ENCODE measurements at places on chromosomes 13 and 19.

DNA sequence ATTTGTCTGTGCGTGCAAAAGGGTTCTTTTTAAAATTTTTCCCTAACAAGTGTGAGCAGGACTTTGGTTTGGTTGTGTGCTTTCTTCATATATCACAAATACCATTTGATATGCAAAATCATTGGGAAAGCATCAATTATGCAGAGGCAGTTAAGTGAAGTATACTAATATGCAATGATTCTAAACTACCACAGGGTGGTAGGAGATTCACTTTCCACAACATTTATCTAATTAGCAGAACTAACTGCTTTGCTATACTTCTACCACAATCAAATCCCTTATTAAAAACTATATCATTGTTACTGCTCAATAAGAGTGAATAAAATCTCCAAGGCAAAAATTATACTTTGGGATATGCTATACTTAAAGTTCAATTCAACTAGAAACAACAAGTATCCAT lies 2738.9 kb upstream of the PCDH20 start:
- DNase-seq, result no peak

DNA sequence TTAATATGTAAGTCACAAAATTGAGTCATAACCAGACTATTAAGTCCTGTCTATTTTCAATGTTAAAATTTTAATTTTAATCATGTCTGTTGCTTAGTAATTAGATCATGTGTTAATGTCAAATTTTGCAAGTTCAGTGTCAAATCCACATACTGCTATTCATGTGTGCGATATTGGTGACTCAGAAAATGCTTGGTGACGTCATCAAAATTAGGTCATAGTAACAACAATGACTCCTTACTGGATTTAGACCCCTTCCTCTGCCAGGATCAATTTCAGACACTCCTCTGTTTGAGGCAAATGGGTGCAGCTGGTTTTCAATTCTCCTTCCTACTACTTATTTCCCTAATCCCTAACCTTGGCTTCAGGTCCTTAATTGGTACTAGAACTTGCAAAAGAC lies 1394.3 kb upstream of the SLC10A2 start:
- DNase-seq, result no peak

DNA sequence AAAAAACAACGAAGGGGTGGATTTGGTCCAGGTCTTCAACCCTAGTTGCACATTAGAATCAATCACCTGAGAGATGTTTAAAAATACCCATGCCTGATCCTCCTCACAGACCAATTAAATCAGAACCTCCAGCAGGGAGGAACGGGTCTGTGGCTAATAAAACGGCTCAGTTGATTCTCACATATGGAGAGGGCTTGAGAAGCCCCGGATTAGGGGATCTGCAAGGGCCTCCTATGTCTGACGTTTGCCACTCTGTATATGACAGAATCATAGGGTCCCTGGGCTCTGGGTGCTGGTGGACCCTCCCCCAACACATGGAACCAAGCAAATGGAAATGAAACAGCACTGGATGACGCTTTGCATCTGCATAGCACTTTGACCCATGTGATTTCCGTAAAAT lies 36.7 kb upstream of the C13orf42 start:
- no peak for DNase-seq

- DNase-seq, result no peak
These were observed 604 bp downstream of the ERFL start for GRCh38 chr19:41927497-41928192.

GRCh38 chr19:31946491-31946890 lies 398.9 kb upstream of the ZNF507 start:
- no peak for DNase-seq

DNA sequence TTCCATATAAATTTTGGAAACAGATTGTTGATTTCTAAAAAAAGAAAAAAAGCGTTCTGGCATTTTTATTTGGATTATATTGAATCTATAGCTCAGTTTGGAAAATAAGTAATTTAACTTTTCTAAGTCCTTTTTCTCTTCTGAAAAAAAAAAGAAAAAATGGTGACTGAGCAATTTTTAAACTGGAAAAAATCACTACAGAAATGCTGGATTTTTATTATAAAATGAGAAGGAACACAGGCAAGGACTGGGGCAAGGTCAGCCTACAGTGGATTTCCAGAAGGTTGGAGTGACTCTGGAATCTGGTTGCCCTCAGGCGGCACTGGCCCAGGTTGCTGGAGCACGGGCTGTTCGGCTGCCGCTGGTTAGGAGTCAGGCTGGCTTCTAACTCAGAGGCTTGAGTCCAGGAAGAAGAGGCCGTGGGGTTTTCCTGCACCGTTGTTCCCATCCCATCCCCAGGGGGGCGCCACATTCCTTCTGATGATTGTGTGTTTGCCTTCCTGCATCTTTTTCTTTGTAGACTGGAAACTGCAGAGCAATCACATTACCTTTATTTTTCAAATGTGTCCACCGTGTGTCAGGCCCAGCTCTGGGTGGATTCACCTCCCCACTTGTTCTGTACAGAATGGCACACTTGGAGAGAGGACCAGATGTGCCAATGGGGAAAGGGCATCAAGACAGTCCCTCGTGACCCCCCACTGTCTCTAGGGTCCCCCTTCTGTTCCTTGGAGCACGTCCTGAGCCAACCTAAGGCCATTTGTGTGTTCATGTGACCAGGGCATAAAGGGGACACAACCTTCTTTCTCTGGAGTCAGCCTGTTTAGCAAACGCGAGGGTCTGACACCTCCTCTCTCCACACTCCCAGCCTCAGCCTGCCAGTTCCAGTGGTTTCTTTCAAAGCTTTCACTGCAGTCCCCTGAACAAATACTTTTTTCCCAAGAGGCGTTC lies 44.5 kb upstream of the GTF3A start:
- no peak for DNase-seq

GRCh38 chr19:33941133-33941532 lies 144.5 kb downstream of the KCTD15 start:
- DNase-seq, result no peak

GRCh38 chr19:4232614-4233281 lies 3.4 kb downstream of the EBI3 start:
- DNase-seq, result no peak

DNA sequence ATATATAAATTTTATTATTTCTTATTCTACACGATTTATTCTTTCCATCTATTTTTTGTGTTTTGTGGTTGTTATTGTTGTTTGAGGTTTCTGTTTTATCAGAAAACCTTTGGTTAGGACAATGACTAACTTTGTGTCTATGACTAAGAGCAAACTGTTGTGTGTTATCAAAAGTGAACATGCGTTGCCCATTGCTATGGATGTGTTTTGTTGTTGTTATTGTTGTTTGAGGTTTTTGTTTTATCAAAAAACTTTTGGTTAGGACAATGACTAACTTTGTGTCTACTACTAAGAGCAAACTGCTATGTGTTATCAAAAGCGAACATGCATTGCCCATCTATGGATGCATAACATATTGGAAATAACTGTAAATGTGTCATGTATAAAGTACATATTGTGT lies 692.3 kb downstream of the SLITRK1 start:
- no peak for DNase-seq

DNA sequence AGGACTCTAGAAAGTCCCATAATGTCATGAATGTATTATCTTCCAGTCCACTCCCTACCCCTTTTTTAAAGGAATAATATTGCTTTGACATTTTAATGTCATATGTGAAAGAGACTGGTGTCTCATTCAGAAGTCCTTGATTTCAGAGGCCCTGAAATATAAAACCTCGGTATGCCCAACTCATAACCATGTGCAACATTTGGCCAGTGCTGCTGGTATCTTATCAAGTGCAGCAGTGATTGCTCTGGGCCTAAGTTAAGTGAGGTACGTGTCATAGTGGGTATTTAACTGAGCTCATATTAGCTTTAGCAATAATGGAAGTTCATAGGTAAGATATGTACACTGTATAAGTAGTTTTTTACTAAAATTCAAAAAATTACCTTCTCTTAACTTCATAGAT lies 14.7 kb downstream of the TEX30 start:
- DNase-seq, result no peak

GRCh38 chr19:7247155-7247554 lies 47.1 kb downstream of the INSR start:
- DNase-seq, result no peak

DNA sequence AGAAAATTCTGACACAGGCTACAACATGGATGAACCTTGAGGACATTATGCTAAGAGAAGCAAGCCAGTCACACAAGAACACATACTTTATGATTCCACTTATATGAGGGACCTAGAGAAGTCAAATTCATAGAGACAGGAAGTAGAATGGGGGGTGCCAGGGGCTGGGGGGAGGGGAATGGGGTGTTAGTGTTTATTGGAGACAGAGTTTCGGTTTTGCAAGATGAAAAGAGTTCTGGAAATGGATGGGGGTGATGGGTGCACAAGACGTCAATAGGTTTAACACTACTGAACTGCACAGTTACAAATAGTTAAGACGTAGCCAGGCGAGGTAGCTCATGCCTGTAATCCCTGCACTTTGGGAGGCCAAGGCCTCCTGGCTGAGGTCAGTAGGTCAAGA lies 3.5 kb upstream of the ZNF787 start:
- no peak for DNase-seq

DNA sequence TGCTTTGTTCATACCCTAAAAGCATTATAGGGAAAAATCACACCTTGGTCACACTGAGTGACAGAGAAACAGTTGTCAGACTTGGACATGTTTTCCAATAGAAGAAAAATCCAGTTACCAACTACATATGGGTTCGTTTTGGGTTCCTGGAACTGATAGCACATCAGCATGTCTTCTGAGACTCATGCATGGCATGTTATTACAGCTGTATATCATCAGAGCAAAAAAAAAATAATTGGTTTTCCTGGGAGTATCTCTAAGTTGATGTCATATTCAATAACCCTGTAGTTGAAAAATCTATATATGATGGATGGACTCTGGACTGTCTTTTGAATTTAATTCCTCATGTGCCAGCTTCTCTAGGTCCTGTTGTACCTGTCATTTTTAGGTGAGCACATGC lies 211.6 kb downstream of the DNAJC15 start:
- no peak for DNase-seq

- DNase-seq, result no peak
These were observed 10.6 kb downstream of the REXO1 start for GRCh38 chr19:1837625-1838105.

DNA sequence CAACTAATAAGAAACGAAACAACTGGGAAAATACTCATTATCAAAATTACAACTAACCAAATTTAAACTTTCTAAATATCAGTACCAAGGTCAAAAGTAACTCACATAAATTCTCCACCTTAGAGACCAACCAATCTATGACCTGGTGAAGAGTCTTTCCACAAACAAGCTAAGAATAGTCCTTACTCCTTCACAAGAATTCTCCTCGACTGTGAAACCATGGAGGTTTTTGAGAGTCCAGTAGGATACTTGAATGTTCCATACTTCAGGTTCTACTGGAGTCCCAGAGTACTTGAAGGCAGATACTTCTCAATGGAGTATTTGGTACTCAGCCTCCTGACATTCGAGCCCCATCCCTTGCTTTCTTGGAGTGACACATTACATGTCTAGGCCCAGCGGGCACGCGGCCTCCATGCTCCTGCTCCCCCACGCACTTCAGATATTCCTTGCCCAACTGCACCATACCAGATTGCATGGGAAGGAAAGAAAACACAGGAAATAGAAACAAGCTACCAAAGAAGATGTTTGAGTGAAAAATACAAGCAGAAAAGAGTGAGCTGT lies 63.9 kb downstream of the ABCC4 start:
- DNase-seq, result no peak

GRCh38 chr13:60755380-60756163 lies 358.6 kb downstream of the TDRD3 start:
- DNase-seq, result no peak

- DNase-seq, result no peak
These were observed 52.7 kb upstream of the FAM216B start for GRCh38 chr13:42728507-42729180.

- no peak for DNase-seq
These were observed 324.9 kb downstream of the UQCRFS1 start for GRCh38 chr19:28887920-28888618.

GRCh38 chr13:23547000-23547590 lies 23.1 kb upstream of the TNFRSF19 start:
- no peak for DNase-seq

DNA sequence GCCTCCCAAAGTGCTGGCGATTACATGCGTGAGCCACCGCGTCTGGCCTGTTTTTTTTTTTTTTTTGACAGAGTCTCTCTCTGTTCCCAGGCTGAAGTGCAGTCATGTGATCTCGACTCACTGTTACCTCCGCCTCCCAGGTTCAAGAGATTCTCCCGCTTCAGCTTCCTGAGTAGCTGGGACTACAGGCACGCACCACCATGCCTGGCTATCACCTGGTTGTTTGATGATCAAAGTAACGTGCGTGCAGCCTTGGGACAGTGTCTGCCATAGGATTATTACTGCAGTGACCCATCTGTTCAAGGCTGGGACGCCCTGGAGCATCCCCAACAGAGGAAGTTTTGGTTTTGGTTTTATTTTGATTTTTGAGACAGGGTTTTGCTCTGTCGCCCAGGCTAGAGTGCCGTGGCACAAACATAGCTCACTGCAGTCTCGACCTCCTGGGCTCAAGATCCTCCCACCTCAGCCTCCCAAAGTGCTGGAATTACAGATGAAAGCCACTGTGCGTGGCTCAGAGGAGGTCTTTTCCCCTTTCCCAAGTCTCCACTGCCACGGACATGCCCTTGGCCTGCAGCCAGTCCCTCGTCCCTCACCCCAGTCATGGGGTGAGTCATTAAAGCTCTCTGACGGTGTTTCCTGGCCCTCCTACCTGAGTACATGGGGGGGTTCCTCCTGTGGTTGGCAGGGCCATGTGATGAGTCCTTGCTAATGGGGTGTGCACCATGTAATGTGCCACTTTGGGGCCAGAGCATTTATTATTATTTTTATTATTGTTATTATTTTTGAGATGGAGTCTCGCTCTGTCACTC lies 65.6 kb downstream of the IER2 start:
- DNase-seq, result no peak

Measured in stimulated activated CD8-positive, alpha-beta memory T cell treated with anti-CD3 and anti-CD28 coated beads, Interleukin-4, amount 100 ng/mL, for 4 hours (primary cell).